Pons (tissue), 1 donor: ENCODE measurements at places on chromosomes 2 and 18.

GRCh38 chr2:43020296-43020695 is 206.1 kb downstream of the ZFP36L2 start:
- DNase-seq = no peak

- no peak for DNase-seq
These were observed 188.9 kb upstream of the FAM98A start for GRCh38 chr2:33788044-33788443.

DNA sequence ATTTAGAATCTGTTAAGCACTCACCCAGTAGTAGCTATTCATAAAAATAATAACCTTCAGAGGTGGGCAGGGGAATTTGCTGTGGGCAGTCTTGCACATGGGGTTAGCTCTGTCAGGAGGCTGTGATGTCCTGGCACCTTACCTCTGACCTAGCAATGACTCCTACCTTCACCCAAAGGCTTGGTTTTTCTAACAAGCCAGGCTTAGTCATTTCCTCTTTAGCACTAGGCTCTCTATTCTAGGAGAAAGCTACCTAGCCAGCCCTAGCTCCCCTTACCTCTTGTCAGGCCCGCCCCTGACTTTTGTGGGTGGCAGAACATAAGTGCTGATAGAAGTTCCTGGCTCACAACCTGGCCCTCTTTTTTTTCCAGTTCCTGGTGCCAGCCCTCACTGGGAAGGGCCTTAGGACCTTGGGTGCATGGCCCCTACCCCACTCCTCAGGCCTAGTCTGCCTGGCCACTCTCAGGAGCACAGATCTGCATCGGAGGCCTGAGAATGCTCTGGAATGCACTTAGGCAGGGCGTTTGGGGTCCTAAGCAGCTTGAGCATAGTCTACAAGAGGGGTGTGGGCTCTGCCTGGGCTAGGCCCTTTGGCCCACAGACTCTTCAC is 17.7 kb downstream of the CPLX4 start:
- no peak for DNase-seq

- no peak for DNase-seq
These were observed 125.6 kb upstream of the CAPN13 start for GRCh38 chr2:30932870-30933269.

- DNase-seq = no peak
These were observed 88.8 kb downstream of the CD8B2 start for GRCh38 chr2:106575955-106576354.
